Panc1 (cell line): ENCODE measurements at places on chromosomes 7 and 10.

GRCh38 chr7:149822353-149822943, 15.7 kb upstream of the ZNF862 start:
- no peaks in the 10 kb centered on the region for H3K27me3 ChIP-seq
- DNase-seq = no peak
- H3K36me3 ChIP-seq = no peaks in the 10 kb centered on the region
- H3K4me3 ChIP-seq = no peak overlapping the region

- H3K4me3 ChIP-seq = no peak overlapping the region
- no peaks in the 10 kb centered on the region for H3K36me3 ChIP-seq
- DNase-seq = no peak
- no peak overlapping the region for H3K27ac ChIP-seq
Observed at GRCh38 chr7:145916776-145917175, 199.8 kb upstream of the CNTNAP2 start.

- no peaks in the 10 kb centered on the region for H3K36me3 ChIP-seq
- H3K27me3 ChIP-seq = no peaks in the 10 kb centered on the region
- peak overlapping the region; percentile 57 for H3K27ac ChIP-seq
Observed at GRCh38 chr10:92242910-92243671, 47.8 kb downstream of the CPEB3 start.

GRCh38 chr7:149175150-149175549, 20.2 kb upstream of the ZNF282 start:
- no peak overlapping the region for H3K4me3 ChIP-seq
- DNase-seq = no peak
- H3K4me1 ChIP-seq = no peaks in the 10 kb centered on the region
- peaks cover 15% of the 10 kb centered on the region for H3K36me3 ChIP-seq

DNA sequence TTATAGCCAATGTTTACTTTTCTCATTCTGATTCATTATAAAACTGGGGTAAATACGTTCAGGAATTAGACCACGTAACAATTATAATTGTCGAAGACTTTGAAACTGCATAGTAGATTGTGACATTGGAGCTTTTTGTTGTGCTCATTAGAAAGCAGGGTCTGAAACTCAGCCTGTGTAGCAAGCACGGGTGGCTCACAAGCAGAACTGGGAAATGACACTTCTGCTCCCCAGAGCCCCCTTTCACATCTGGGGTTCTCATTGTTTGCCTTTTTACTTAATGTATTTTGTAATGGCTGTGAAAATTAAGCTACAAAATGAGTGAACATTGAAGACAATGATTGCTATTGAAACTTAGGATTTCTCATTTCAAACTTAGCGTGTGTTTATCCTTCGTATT, 72.9 kb downstream of the CDHR3 start:
- H3K4me1 ChIP-seq = no peaks in the 10 kb centered on the region
- no peaks in the 10 kb centered on the region for H3K27me3 ChIP-seq
- DNase-seq = no peak
- no peak overlapping the region for H3K27ac ChIP-seq
- no peak overlapping the region for H3K4me3 ChIP-seq
- H3K36me3 ChIP-seq = no peaks in the 10 kb centered on the region

- no peak overlapping the region for H3K27ac ChIP-seq
- no peak overlapping the region for H3K4me3 ChIP-seq
- DNase-seq = peak; percentile 99
- peaks cover 11% of the 10 kb centered on the region; the same call in 1 of the 2 replicates for H3K4me1 ChIP-seq
Observed at GRCh38 chr7:81684514-81685269, 85.2 kb downstream of the HGF start.

DNA sequence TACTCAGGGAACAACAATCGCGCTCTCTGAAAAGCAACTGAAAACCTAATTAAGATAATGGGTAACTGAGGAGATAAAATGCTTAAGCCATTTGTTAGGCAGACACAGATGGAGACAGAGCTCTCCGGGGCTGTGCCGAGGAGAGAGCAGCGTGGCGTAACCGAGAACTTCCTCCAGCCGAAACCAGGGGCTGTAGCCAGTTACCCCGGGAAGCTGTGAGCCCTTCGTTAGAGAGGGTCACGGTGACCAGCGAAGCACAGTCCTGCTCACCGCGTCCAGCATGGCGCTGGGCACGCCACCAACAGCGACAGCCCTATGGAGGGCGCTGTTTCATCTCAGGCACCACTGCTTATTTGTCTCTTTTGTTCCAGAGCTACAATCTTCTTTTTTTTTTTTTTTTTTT, 16.1 kb downstream of the PAPOLB start:
- 0 out of 2 replicates have a peak, but pooled peaks cover 3% of the 10 kb centered on the region for H3K27me3 ChIP-seq
- peak overlapping the region; percentile 27; the same call in 1 of the 2 replicates for H3K4me3 ChIP-seq
- no peaks in the 10 kb centered on the region for H3K36me3 ChIP-seq
- no peak overlapping the region for H3K27ac ChIP-seq

- no peak overlapping the region for H3K4me3 ChIP-seq
- no peaks in the 10 kb centered on the region for H3K36me3 ChIP-seq
- no peak for DNase-seq
- H3K27ac ChIP-seq = no peak overlapping the region
- no peaks in the 10 kb centered on the region for H3K4me1 ChIP-seq
Observed at GRCh38 chr10:5187867-5188266, 2.9 kb upstream of the AKR1C8 start.

DNA sequence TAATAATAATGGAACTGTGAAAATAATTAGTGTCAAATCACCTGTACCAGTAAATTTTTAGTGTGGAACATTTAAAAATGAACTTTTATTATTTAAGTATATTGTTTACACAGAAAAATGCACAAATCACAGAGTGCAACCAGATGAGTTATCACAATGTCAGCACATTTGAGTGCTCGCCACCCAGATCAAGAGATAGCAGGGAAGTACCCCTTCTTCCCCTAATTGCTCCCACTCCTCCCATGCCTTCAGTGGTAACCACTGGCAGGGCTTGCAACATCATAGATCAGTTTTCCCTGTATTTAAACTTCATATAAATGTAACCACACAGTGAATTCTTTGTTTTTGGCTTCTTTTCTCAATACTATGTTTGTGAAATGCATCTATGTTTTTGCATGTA, 7.8 kb upstream of the GPR141 start:
- H3K27ac ChIP-seq = no peak overlapping the region
- no peaks in the 10 kb centered on the region for H3K4me1 ChIP-seq
- no peak for DNase-seq
- H3K36me3 ChIP-seq = no peaks in the 10 kb centered on the region
- H3K27me3 ChIP-seq = no peaks in the 10 kb centered on the region
- H3K4me3 ChIP-seq = no peak overlapping the region

GRCh38 chr10:92545556-92545955, 28.3 kb downstream of the IDE start:
- H3K4me1 ChIP-seq = no peaks in the 10 kb centered on the region
- no peaks in the 10 kb centered on the region for H3K36me3 ChIP-seq
- no peak overlapping the region for H3K4me3 ChIP-seq
- no peaks in the 10 kb centered on the region for H3K27me3 ChIP-seq
- H3K27ac ChIP-seq = no peak overlapping the region
- DNase-seq = no peak

GRCh38 chr10:75928231-75928630, 496.8 kb downstream of the LRMDA start:
- no peak overlapping the region for H3K4me3 ChIP-seq
- no peak overlapping the region for H3K27ac ChIP-seq

DNA sequence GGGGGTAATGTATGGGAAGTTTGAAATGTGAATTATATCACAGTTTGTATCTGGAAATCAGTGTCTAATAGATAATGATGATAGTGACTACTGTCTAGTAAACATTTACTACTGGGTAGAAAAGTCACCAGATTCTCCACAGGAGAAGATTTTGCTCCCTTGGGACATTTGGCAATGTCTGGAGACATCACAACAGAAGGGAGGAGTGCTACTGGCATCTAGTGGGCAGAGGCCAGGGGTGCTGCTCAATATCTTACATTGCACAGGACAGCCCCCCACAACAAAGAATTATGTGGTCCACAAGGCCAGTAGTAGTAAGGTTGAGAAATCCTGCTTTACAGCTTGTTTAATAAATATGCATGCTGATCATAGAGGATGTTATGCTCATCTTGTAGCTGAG, 92.3 kb upstream of the PRPS1L1 start:
- DNase-seq = no peak
- no peak overlapping the region for H3K27ac ChIP-seq
- H3K27me3 ChIP-seq = no peaks in the 10 kb centered on the region; the same call in 1 of the 2 replicates
- no peaks in the 10 kb centered on the region for H3K4me1 ChIP-seq
- H3K4me3 ChIP-seq = no peak overlapping the region
- H3K36me3 ChIP-seq = no peaks in the 10 kb centered on the region

DNA sequence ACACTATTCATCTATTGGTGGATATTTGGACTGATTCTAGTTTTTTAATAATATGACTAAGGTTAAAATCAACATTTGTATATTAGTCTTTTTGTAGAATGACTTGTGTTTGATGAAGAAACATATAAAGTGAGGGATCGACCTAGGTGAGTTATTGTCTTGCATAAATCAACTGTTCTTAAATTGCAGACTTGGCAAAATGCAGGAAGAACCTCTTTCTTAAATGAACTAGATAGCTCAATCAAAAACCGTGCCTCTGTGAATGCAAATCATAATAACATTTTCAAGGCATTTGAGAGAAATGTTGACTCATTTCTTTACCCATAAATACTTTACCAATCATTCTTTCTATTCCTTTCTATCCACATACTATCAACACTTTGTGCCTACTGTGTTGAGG, 101.5 kb upstream of the ANK3 start:
- no peaks in the 10 kb centered on the region for H3K36me3 ChIP-seq
- 0 out of 2 replicates have a peak overlapping the region, but pooled peaks have one; percentile 19 for H3K27ac ChIP-seq
- DNase-seq = no peak
- H3K4me3 ChIP-seq = no peak overlapping the region

GRCh38 chr10:74871595-74872382, 45.4 kb downstream of the KAT6B start:
- DNase-seq = no peak
- H3K4me1 ChIP-seq = no peaks in the 10 kb centered on the region
- H3K4me3 ChIP-seq = no peak overlapping the region
- no peak overlapping the region for H3K27ac ChIP-seq

DNA sequence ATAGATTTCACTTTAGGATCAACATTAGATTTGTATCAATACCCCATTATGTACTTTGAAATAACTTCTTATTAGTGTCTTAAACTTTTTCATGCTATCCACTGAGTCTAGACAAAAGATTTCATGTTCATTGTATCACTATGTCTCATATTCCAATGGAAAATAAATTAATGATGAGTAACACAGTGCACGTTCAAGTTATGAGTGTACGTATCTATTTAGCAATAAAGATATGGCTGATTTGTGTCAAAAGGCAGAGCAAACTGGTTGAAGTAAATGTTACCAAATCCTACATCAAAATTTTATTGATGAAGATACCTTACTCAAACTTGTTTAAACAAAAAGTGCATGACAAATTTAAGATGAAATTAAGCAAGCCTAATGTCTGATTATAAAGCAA, 102.4 kb downstream of the SEMA3E start:
- H3K27me3 ChIP-seq = no peaks in the 10 kb centered on the region
- no peaks in the 10 kb centered on the region for H3K36me3 ChIP-seq
- peaks cover 7% of the 10 kb centered on the region for H3K4me1 ChIP-seq
- no peak overlapping the region for H3K4me3 ChIP-seq
- peak overlapping the region; percentile 66 for H3K27ac ChIP-seq
- no peak for DNase-seq

DNA sequence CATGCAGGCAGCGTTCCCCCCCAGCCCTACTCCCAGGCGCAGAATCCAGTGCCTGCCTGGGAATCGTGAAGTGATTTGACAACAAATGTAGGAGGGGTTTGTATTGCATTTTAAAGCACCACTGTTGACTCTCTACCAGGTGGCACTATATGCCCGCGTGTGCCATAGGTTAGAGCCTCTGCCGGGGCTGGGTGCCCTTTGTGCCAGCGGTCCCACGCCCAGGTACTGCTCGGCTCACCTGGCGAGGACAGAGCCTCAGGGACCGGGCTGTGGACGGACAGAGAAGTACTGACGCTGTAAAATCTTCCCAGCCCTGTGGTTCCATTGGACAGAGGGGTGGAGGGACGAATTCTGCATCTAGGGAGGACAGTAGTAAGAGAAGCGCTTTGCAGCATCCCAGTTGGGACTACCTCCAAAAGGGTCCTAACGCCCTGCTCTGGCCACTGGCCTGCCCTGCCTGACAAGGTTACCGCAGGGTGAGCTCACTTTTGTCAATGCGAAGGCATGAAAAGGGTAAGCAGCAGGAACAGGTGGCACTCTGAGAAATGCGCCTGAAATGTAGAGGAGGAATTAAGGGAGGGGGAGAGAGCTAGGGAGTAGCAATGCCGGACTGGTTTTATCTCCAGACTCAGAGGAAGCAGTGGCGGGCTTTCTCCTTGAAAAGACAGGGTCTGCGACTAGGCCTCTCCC, 788 bp upstream of the CACNA2D1 start:
- no peak overlapping the region for H3K27ac ChIP-seq
- no peaks in the 10 kb centered on the region for H3K4me1 ChIP-seq
- H3K27me3 ChIP-seq = peaks cover 28% of the 10 kb centered on the region
- peak; percentile 57 for DNase-seq

DNA sequence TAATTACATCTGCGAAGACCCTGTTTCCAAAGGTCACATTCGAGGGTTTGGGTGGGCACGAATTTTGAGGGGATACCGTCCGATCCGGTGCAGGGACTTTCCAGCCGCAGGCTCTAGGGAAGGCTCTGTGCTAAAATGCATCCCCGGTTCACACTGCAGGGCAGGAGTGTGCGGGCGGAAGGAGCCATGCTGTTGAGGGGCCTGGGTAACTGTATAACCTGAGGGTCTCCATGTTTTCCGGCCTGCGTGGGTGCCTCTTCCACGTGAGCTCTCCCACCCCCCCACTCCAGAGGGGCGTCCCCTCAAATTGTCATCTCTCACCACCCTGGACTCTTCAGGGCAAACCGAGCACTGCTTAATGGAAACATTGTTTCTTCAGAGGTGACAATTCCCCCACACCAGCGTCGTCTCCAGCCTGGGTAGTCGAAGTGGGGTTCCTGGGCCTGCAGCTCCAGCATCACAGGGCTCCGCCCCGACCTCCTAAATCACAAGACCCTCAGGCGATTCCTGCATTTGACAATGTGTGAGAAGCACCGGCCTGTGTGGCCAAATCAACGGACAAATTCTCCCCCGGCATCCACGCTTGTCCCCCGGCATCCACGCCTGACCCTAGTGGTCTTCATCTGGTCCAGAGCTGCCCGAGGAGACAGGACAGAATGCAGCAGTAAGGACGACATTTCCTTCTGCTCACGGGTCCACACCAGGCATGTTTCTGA, 51.2 kb downstream of the FOXL3 start:
- no peaks in the 10 kb centered on the region for H3K4me1 ChIP-seq
- no peak overlapping the region for H3K27ac ChIP-seq
- H3K4me3 ChIP-seq = no peak overlapping the region
- no peaks in the 10 kb centered on the region; the same call in 1 of the 2 replicates for H3K27me3 ChIP-seq
- no peaks in the 10 kb centered on the region for H3K36me3 ChIP-seq

- no peaks in the 10 kb centered on the region; the same call in 1 of the 2 replicates for H3K4me1 ChIP-seq
- H3K27ac ChIP-seq = no peak overlapping the region
- no peak overlapping the region for H3K4me3 ChIP-seq
- DNase-seq = no peak
- no peaks in the 10 kb centered on the region for H3K27me3 ChIP-seq
Observed at GRCh38 chr7:94130716-94131115, 126.6 kb upstream of the BET1 start.

GRCh38 chr10:77176232-77176631, 461.4 kb downstream of the KCNMA1 start:
- H3K27me3 ChIP-seq = no peaks in the 10 kb centered on the region
- no peaks in the 10 kb centered on the region for H3K36me3 ChIP-seq
- H3K4me3 ChIP-seq = no peak overlapping the region
- DNase-seq = no peak
- H3K27ac ChIP-seq = no peak overlapping the region

- no peak overlapping the region for H3K27ac ChIP-seq
- no peaks in the 10 kb centered on the region for H3K4me1 ChIP-seq
- H3K27me3 ChIP-seq = no peaks in the 10 kb centered on the region
- H3K4me3 ChIP-seq = no peak overlapping the region
Observed at GRCh38 chr7:107232568-107233090, 63.8 kb downstream of the HBP1 start.
